Upper lobe of left lung (tissue), 6 donors: ENCODE measurements at places on chromosomes 13 and 19.

- no peak for DNase-seq
These were observed 68.2 kb downstream of the LMO7 start for GRCh38 chr13:75704194-75704926.

DNA sequence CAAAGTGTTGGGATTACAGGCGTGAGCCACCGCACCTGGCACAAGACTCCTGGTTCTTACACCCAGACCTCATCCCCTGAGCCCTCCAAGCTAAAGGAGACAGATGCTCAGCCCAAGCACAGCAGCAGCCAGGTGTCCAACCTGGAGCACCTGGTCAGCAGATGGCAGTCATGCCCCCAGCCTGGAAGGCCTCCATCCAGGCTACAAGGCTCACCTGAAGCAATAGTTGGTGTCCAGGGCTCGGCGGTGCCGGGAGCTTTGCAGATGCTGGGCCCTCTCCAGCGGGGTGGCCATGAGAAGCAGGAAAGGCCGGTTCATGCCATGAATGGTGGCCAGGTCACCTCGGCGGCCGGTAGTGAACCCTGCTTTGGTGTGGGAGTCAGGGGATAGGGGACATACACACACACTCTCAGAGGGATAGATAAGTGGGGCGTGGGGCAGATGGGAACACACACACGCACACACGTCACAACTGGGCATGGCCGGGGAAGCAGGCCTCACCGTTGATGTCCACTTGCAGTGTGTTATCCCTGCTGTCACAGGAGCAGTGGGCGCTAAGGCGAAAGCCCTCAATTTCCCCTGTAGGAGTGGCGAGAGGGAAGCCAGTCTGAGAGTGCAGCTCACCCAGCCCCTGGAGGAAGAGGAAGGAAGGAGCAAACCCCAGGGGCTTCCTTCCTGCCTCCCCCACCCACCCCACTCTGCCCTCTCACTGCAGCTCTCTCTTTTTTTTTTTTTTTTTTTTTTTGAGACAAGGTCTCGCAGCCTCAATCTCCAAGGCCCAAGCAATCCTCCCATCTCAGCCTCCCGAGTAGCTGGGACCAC is 11.8 kb downstream of the TGFB1 start:
- DNase-seq = peak; percentile 57

DNA sequence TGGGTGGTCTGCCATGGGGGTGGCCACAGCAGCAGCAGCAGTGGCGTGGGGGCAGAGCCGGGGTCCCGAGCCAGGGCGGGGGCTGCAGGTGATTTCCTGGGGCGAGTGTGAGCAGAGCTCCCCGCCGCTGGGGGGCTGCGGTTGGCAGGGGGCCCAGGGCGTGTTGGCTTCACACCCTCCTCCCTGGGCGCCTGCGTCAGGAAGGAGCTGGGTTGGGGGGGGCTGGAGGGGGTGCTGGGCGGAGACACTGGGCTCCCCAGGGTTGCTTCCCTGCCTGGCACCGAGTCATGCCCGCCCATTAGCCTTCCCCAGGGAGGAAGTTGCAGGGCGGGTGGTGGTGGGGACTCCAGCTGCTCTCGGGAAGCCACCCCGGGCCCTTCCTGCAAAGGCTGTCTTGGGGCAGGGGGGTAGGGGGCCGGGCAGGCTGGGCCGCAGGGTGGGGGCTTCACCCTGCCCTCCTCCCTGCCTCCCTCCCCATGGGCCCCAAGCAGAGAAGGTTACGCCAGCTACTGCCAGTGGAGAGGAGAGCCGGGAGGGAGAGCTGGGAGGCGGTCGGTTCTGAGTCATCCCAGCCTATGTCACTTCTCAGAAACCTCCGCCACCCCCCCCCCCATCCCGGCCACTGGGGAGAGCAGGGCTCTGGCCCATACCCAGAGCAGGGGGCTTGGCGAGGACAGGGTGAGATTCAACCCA is 4.6 kb downstream of the MIDN start:
- peak; percentile 96 for DNase-seq

DNA sequence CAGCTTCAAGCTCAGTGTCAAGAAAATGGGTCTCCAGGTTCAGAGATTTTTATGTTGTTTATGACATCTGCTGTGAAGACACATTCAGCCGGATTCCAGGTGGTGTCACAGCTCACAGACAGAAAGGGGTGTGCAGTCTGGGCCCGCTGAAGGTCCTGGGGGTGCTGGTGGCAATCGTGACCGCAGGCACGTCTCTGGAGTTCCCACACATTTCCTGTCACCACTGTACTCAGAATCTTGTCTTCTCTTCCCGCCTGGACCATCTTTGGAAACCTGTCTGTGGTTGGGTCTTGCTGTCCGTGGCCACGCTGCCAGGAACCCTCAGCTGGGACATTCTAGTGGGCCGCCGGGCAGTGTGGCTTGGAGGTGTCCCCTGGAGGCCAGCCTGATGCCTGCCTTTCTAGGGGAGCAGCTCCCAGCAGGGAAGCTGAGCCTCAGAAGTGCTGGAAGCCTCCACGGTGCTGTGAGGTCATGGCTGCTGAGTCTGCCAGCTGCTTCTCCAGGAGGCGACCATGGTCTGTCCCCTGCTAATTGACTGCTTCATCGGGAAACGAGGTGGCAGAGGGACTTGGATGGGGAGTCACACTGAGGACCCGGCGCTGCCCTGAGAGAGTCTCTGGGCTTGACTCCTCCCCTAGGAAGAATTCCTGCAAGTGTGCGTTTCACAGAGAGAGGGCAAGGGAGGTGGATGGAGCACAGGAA is 3.7 kb downstream of the TEX29 start:
- DNase-seq = peak; percentile 47

DNA sequence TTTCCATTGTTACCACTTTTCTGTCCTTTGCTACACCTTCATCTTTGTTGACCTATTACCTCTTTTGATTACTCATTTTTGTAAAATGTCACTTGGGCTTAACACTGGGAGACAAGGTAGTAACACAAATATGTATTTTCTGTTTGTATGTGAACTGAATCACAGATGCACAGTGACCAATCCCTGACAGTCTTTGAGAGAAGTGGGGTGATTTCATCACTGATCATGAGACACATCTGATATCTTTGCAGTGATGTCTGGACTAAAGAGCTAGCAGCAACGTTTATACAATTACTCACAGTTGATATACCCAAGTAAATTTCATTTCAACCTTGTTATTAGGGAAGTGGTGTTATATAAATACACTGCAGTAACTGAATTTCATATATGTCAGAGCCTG is 1397.4 kb upstream of the SPRY2 start:
- no peak for DNase-seq

DNA sequence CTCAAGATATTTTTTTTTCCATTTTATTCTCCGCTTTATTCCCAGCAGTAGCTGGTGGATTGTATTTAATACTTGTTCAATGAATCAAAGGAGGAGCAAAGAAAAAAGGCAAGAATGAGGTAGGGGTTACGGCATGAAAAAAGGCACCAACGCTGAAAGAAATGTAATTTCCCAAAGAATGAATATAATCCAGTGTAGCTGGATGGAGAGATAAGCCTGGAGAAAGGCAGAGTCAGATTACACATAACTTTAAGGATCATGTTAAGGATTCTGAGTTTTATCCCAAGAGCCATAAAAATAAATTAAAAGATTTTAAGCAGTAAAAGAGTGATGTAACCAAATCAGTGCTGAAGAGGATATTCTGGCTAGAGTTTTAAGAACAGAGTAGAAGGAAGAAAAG is 67.7 kb downstream of the RBM26 start:
- DNase-seq = no peak

DNA sequence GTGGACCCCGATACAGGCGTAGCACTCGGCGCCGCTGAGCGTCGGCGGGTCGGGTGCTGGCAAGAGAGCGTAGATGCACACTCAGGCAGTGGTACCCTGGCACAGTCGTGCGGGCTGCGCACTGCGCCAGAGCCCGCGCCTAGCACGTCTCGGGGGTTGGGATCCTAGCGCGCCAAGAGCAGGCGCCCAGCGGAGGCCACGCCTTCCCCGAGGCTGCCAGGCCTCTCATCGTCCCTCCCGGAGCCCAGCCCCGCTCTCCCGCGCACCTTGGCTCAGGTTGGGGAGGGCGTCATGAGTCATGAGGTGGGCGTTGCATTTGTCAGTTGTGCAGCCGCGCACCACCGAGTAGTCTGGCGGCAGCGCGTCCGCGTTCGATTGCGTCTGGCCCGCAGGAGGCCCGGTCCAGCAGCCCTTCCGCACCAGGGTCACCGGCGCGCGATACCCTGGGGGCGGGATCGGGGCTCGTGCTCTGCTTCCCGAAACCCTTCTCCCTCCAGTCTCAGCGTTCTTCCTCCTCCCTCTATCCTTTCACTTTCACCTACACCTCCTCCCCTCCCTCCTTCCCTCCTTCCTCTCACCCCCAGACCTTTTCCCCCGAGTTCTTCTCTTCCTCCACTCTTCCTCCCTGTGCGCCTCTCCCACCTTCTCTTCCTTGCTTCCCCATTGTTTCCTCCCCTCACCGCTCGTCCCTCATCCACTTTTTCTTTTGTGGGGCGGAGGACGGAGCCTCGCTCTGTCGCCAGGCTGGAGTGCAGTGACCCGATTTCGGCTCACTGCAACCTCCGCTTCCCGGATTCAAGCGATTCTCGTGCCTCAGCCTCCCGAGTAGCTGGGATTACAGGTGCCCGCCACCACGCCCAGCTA is 3.5 kb downstream of the LYPD5 start:
- peak; percentile 89 for DNase-seq

GRCh38 chr13:49932066-49932465 is 4.1 kb downstream of the SPRYD7 start:
- DNase-seq = no peak

GRCh38 chr13:110324026-110324749 is 17.1 kb downstream of the COL4A2 start:
- DNase-seq = no peak

- DNase-seq = no peak
These were observed 84.4 kb downstream of the FAM216B start for GRCh38 chr13:42865768-42866102.

DNA sequence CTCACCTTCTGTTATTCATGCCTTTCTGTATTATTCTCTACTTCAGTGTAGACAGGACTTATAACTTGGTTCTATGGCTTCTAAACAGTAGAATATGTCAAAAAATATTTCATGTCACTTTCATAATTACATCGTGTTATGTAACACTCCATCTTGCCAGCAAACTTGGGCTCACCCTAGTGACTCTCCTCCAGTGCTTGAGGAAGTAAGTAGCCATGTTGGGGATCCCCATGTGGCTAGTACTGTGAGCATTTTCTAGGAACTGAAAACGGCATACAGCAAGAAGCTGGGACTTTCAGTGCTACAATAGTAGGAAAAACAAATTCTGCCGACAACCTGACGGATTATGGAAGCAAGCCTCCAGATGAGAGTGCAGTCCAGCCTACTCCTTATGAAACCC is 495.6 kb downstream of the SLITRK6 start:
- DNase-seq = no peak

DNA sequence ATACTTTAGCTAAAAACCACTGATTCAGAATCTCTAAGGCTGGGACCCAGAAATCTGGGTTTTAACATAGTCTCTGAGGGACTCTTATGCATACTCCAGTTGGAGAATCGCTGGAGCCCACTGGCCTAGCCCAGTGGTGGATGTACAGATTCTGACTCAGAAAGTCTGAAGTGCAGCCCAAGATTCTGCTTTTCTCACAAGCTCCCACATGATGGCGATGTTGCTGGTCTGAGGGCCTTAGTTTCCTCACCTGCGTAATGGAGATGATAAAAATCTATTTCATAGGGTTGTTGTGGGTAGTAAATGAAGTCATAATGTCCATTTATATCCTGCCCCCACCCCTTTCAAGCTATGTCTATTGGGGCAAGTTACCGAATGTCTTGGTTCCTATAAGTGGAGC is 7.7 kb upstream of the CDADC1 start:
- DNase-seq = no peak

GRCh38 chr13:111393221-111393790 is 72.9 kb downstream of the TEX29 start:
- DNase-seq = no peak

DNA sequence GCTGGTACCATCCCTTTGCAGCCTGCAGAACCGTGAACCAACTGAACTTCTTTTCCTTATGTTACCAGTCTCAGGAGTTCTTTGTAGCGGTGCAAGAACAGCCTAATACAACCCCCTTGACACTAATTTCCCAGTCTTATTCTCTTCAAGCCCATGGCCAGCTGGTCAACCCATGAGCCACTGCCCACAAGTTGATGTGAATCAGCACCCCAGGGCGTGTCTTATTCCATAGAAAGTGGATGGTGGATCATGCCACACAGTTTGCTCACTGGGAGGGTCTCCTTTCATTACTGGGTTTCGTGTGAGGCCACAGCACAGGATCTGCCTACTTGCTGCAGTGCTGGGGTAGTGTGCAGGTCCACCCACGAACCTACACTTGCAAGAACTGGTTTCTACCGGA is 27.0 kb downstream of the TEX29 start:
- DNase-seq = no peak

- peak; percentile 98 for DNase-seq
These were observed 4.0 kb upstream of the ZFP36 start for GRCh38 chr19:39402346-39403300.

DNA sequence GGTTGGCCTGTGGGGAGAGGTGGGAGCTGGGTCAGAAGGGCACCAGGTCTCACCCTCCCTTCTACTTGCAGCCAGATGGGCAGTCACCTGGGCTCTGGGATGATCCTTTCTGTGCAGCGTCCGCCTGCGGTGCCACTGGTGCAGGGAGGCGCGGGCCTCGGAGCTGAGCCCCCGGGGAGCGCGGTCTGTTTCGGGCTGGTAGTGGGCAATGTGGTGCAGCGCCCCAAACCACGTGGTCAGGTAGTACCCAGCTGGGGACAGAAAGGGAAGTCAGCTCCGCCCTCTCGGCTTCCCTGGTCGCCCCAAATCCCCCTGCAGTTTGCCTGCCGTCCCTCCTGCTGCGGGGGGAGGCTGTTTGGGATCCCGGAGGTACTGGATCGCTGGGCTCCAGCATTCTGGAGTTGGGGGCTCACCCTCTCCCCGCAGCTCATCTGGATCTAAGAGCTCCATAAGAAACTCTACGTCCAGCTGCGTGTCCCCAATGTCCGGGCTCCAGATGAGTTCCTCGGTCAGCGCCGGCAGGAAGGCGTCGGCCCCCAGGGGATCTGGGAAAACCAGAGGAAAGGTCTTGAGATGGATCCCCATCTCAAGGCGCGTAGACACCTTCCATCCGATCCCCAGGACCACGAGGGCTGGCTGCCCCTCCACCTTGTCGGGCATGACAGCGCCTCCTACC is 8.8 kb downstream of the RINL start:
- peak; percentile 58 for DNase-seq

DNA sequence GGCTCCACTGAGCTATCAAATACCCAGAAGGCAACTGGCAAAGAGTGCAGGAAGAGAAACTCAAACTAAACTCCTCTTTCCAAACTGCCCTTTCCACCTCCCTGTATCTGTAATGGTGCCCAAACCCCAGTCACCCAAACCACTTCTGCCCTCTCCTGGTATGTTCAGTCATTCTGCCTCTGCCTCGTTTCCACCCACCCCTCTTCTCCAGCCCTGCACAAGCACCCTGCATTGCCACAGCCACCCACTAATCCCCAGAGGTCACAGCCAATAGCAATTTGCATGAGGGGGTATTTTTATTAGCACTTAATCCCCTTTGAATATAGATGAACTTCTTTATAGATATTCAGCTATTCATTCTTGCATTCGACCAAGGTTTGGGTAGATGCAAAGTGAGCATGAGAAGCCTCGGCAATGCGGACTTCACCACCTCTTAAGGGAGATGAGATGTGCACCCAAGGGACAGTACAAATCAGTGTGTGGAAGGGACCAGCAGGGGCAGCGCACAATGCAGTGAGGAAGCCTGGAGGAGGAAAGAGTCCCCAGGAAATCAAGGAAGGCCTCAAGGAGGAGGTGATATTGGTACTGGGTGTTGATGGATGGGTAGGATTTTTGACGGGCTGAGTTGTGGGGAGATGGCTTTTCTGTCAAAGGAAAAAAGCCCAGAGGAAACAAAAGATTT is 12.4 kb downstream of the TMEM272 start:
- DNase-seq = no peak
